Muscle of arm (tissue), 14 donors: ENCODE measurements at places on chromosomes 6 and 20. TPM values are rescaled to one million over a fixed set of nuclear protein-coding genes. Genes with fewer than 3 reads are reported as not detected.

DNA sequence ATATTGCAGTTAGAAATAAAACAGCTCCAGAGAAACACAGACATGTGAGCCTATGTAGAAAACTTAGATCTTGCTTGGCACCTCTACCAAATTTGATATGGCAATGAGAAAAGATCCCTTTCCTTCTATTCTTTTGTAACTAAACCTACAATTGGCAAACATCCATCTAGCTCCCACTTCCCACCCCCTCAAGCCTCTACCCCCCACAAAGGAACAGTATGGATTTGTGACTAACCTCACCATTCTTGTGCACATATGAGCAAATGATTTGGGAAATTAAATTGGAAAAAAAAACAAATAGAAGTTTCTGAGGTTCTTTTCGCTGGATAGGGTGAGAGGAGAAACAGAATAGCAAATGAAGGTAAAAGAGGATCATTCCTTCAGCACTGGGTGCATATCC is 85.8 kb upstream of the TIAM2 start:
- DNase-seq: no peak

GRCh38 chr6:7652957-7653356 is 63.0 kb downstream of the SNRNP48 start:
- DNase-seq: no peak

DNA sequence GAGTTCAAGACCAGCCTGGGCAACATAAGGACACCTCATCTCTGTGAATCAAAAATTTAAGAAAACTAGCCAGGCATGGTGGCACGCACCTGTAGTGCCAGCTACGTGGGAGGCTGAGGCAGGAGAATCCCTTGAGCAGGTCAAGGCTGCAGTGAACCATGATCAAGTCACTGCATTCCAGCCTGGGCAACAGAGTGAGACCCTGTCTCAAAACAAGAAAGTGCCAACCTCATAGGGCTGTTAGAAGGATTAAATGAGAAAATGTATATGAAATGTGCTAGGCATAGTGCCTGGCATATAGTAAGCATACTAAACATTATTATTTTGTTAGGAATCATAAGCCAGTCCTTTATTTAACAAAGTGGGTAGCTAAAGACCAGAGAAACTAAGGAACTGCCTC is 9.1 kb upstream of the MDGA1 start:
- DNase-seq: no peak

DNA sequence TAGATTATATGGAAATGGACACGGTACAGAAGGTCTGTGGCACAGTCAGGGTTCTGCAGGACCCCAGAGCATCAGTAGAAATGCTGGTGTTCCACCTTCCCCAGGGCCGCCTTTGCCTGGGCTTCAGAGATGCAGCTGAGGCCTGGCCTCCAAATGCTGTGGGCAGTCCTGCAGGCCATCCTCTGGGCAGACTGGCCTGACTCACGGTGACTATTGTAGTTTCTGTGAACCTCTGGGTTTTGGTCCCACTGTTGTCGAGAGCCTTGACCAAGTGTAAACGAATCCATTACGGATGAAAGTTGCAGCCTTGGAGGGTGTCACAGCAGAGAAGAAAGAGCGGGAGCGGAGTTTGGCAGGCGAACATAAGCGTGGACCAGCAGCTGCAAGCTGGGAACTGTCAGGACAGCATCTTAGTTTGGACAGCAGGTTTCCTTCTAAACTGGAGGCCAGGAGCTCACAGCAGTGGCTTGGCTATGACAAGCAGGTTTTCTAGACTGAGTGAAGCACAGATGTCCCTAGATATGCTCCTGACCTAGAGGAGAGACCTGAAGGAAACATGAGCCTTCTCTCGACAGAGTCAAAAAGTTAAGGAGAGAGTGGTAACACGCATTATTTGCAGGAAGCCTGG is 46.2 kb upstream of the BCLAF1 start:
- peak; percentile 31 for DNase-seq

The PPDPF gene
- 294 TPM for polyA plus RNA-seq

GRCh38 chr6:110810896-110811586 is 4.2 kb downstream of the CDK19 start:
- no peak for DNase-seq

GRCh38 chr6:43284991-43285781 is 12.9 kb upstream of the SLC22A7 start:
- DNase-seq: no peak

DNA sequence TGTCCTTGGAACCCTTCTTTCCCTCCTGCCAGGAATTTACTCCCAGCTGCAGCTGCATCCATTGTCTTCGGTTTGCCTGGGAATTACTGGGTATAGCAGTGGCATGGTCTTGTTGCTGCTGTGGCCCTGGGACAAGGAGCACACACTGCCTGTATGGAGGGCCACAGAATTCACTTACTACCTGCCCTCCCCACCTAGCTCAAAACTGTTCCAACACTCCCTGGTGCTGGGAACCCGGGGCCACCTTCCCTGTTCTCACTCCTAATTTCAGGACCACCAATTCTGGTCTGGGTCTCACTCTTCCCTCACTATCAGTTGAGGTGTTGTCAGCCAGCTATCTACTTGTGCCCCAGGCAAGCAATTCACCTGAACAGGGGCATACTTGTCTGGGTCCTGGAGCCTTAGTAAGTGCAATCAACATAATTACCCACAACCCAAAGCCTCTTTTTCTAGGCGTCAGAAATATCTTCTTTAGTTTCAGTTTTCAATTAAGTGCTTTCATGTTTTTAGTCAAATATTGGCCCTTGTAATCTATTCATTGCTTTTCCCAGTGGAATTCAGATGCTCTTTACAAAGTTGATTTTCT is 47.2 kb downstream of the METTL24 start:
- DNase-seq: no peak

DNA sequence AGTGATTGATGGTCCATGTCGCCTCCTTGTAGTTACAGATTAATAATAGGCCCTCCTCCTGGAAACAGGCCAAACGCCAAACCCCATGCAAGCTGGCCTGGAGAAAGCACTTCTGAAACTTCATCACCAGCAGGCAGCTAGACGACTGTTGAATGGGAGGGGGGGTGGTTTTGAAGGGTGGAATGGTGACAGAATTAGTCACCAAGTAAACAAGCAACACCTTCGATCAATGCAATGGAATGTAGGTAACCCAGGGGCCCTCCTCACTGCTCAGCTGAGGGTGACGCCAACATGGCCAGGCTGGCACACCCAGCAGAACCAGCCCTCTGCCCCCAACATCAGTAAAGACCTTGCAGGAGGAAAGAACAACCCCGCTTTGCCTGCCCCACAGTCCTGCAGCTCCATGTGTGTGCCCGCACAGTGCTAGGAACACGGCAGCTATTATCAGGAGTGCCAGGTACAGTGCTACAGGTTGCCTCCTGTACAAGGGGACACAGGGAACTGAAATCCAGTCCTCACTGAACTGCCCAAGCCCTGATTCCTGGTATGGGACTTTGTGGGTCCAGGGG is 2.7 kb downstream of the BCAS1 start:
- DNase-seq: no peak

DNA sequence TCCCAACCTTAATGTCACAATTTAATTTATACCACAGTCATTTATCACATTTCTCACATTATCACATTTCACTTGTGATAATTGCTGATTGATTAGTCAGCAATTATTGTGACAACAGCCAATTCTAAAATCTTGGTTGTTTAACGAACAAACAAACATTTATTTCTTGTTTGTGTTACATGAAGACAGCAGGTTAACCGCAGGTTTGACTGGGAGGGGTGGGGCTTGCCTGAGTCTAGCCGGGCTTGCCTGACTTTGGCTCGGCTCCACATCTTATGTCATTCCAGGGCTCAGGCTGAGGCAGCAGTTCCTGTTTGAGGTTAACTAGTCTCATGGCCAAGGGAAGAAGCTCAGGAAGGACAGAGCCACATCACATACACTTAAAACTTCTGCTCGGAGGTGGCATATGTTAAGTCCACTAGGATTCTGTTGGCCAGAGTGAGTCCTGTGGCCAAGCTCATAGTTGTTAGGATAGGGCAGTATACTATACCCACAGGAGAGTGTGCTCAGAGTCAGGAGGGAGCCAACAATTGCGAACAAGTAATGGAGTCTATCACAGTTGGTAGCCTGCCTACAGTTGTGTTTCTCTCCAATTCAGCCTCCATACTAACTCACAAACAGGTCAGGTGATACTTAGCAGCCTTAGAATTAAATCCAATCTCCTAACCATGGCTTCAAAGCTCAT is 90.0 kb upstream of the IFNGR1 start:
- peak; percentile 36 for DNase-seq

DNA sequence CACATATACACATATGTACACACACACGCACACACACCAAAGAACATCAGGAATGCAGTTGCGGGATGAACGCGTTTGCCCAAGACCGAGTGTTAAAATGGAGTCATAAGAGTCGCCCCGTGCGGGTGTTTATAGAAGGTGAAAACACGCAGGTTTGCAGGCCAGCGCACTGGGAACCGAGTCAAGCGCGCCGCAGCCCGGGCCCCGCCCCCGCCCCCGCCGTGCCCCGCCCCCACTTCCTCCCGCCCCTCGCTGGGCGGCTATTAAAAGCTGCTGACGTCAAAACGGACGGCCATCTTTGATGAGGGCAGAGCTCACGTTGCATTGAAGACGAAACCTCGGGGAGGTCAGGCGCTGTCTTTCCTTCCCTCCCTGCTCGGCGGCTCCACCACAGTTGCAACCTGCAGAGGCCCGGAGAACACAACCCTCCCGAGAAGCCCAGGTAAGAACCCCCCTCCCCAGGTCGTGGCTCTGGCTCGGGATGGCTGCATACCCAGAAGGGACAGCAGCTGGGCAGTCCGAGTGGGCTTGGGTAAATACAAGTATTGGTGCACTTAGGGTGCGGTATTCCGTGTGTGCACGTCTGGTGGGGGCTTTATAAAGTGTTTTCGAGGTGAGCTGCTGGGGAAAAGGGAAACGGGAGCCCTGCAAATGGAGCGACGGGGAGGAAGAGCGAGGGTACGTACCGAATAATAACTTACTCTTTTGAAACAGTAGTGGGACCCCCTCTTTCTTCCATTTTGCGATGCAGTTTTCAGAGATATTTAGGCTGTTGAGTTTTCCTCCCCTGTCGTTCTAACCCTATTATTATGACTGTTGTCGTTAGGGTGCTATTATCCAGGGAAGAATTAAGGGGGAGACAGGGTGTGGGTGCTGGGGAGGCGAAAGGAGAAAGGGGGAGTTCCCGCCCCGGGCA is at the start of gene SNAP25:
SNAP25 (plus strand) TSS at position 295 of the 916 bp plus-strand sequence. CDS start 56,662 bp downstream, outside the sequence.
- DNase-seq: peak; percentile 43

The LTB gene
- 1.1 TPM for polyA plus RNA-seq

GRCh38 chr20:48451401-48451800 is 376.4 kb downstream of the PREX1 start:
- no peak for DNase-seq

GRCh38 chr20:47568019-47568418 is 66.3 kb downstream of the NCOA3 start:
- no peak for DNase-seq

DNA sequence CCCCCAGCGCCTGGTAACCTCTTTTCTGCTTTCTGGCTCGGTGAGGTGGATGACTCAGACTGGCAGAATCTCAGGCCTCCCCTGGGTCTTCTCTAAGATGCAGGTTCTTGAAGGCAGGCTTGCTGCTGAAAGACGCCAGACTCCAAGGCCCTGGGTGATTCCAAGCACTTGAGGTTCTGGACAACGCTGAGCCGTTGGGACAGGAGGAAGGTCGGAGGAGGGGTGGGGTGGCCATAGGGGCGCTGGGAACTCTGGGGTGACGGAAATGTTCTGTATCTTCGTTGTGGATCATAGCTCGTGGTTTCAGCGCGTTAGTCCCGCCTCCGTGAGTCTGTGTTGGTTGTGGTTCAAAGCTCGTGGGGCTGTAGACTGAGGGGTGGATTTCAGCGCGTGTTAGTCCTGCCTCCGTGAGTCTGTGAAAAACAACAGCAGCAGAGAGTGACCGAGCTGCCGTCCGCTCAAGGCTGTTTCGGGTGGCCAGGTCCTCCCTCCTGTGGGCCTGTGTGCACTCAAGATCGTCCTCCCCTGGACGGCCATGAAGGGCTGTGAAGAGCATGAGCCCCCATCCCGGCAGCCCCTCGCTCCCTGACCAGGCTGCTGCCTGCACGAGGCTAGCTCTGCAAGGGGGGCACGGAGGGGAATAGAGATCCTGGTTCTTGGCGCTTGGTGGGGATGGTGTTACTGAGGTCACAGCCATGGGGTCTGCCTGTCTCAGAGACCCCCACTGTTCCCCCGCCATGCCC is 7.7 kb downstream of the NTSR1 start:
- DNase-seq: no peak

DNA sequence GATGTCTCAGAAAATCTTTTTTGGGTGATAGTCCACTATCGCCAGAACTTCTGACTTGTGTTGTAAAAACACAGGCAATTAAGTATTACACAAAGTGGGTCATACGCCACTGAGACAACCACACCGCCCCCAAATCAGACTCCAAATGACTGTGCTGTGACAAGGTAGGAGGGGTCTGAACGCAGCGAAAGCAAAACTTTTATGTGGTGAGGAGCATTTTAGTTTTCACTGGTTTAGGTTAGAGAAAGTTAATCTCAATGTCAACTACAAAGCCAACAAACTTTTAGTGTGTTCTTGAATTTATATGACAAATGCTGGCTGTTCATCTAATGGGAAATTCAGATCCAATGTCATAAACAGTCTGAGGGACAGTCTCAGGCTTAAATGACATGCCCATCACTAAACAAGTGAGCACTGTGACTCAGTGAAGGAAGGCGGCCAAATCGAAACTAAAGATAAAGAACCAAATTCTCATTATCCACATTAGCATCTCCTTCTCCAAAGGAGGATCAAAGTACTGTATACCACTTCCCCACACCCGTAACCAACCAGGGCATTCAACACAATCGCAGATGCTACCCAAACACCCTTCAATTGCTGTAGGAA is 186.7 kb downstream of the GJA10 start:
- no peak for DNase-seq

- DNase-seq: no peak
Measured at GRCh38 chr6:167165858-167166471, 8.2 kb upstream of the GPR31 start.

DNA sequence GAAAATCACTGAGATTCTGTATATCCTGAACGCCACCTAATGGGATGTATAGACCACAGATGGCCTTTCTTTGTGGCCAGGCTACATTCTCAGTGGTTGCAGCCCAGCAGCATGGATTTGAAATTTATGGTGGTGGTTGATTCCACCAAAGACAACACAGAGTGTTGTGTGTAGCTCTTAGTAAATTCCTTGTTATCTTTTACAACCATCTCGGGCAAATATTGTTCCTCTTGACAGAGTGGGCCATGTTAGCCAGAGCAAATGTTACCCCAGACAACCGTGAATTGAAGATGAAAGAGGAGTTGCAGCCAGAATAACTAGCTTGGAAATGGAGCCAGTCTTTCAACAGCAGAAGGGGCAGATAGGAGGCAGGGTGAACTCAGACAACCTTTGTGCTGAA is 39.5 kb downstream of the SLC24A3 start:
- DNase-seq: no peak
